Muscle of leg (tissue), 16 donors: ENCODE measurements at places on chromosomes 5 and 9.

DNA sequence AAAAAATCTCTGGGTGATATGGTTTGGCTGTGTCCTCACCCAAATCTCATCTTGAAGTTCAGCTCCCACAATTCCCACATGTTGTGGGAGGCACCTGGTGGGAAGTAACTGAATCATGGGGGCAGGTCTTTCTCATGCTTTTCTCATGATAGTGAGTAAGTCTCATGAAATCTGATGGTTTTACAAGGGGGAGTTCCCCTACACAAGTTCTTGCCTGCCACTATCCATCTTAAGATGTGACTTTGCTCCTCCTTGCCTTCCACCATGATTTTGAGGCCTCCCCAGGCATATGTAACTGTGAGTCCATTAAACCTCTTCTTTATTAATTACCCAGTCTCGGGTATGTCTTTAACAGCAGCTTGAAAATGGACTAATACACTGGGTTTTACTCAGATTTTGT, 513.9 kb downstream of the TLE4 start:
- no peak overlapping the region for H3K4me3 ChIP-seq
- no peaks in the 10 kb centered on the region for H3K27me3 ChIP-seq
- no peaks in the 10 kb centered on the region for H3K36me3 ChIP-seq
- no peaks in the 10 kb centered on the region for H3K4me1 ChIP-seq
- DNase-seq = no peak

- no peak overlapping the region for H3K4me3 ChIP-seq
- H3K27me3 ChIP-seq = no peaks in the 10 kb centered on the region
- peaks cover 20% of the 10 kb centered on the region for H3K36me3 ChIP-seq
- no peak for DNase-seq
- H3K4me1 ChIP-seq = no peaks in the 10 kb centered on the region
Observed at GRCh38 chr5:156359476-156359875, 32.5 kb downstream of the SGCD start.

DNA sequence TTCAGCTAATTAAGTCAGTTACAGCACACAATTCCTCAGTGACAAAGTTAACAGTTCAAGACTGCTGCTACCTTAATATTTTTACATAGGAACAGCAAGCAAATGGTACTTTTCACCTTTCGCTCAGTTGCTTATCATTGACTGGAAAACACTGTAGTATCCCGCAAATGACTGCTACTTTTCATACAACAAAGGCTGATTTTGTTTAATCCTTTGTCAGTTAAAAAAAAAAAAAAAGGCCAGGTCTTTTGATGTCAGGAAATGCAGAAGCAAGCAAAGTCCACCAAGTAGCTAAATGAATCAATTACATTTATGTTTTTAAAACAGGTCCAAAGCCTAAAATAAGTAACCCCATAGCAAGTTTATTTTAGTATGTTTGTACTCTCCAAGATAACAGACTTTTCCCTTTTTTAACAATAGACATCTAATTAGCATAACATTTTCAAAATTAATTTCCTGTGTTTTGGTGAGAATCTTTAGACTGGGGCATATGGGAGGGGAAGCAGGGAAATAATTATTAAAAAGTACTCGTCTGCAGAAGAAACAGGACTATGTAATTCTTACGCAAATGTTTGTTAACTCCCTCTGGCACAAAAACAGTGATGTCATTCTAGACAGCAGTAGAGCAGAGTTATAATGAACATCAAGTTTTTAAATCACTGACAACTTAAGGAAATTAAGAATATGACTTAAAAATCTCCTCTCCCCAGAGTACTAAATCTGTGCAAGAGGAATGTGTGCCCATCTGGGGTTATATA, 9.6 kb downstream of the PFDN1 start:
- peak overlapping the region; percentile 73 for H3K27ac ChIP-seq
- no peaks in the 10 kb centered on the region for H3K4me1 ChIP-seq
- no peak overlapping the region for H3K4me3 ChIP-seq

DNA sequence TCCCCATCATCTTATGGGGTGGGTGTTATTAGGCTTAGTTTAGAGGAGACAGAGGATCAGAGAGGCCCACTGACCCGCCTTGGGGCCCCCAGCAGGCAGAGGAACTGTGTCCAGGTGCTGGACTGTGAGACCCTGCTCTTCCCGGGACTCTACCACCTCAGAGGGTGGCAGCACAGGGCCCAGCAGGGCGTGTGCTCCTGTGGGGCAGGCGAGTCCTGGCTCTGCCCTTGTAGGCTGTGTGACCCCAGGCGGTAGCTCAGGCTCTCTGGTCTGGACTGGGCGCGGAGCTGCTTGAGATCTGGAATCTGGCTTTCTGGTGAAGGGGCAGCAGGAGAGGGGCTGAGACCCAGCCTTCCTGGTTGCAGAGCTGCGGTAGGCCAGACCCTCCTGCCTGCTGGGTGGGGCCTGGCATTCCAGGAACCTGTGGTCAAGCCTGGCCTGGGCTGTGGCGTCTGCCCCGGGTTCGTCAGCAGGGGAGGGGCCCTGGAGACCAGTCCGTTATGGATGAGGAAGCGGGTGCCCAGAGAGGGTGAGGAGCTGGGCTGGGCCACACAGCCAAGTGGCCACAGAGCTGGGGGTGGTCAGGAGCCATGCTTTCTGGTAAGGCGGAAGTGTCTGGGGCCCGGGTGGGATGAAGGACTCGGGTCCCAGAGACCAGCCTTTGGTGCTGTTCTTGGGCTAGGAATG, 46.5 kb downstream of the RXRA start:
- H3K4me3 ChIP-seq = no peak overlapping the region
- no peaks in the 10 kb centered on the region for H3K27me3 ChIP-seq

GRCh38 chr5:57319628-57320027, 145.8 kb downstream of the GPBP1 start:
- DNase-seq = no peak
- H3K4me3 ChIP-seq = no peak overlapping the region
- H3K36me3 ChIP-seq = no peaks in the 10 kb centered on the region

DNA sequence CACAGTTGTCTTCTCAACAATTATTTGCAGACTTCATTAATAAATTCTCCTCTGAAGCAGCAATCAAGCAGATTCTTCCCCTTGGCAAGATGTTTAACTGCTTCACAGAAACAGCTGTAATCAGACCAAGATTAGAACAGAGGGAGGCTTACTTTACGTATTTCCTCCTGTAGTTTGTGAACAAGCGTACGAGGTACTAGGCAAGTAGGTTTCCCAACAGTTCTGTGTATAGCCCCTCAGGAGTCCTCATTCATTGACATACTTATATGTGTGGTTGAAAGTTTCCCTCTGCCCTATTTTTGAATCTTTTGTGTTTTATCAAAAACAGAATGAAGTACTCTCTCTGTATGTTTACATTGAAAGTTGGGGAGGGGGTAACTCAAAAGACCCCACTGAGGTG, 128.0 kb downstream of the SPATA31D1 start:
- peak; percentile 31 for DNase-seq
- H3K4me1 ChIP-seq = peaks cover 15% of the 10 kb centered on the region
- H3K27me3 ChIP-seq = no peaks in the 10 kb centered on the region
- H3K36me3 ChIP-seq = no peaks in the 10 kb centered on the region
- H3K27ac ChIP-seq = peak overlapping the region; percentile 16

DNA sequence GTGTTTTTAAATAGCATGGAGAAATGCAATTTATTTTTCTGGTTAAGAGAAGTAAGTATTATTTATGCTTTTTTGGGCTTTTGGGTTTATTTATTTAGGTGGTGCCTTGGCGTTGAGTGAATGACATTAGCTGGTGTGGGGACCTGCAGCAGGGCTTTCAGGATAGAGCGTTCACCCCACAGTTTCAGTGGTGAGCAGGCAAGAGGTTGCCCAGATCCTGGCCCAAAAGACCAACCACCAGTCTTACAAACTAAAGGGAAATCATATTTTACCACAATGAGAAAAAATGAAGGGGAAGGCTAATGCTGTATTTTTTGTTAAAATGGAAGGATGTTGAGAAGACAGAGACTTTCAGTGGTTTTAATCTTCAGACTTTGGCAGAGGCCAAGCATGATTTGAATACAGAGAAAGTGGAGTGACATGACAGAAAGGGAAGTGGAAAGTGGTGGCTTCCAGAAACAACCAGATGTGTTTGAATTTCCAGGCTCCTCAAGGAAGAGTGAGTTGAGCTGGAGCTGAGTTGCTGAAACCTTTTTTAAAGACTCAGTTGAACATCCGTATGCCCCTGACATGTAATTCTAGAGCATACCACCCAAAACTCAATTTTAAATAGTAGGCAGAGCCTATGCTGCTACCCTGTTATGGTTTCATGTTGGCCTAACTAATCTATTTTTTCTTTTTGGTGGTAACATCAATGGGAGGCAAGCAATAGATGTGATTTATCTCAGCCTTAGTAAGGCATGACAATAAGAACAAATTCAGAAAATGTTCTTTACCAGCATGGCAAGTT, 94.8 kb downstream of the AOPEP start:
- H3K27ac ChIP-seq = no peak overlapping the region
- no peaks in the 10 kb centered on the region for H3K27me3 ChIP-seq
- peaks cover 8% of the 10 kb centered on the region for H3K36me3 ChIP-seq
- H3K4me1 ChIP-seq = peaks cover 27% of the 10 kb centered on the region
- DNase-seq = no peak

DNA sequence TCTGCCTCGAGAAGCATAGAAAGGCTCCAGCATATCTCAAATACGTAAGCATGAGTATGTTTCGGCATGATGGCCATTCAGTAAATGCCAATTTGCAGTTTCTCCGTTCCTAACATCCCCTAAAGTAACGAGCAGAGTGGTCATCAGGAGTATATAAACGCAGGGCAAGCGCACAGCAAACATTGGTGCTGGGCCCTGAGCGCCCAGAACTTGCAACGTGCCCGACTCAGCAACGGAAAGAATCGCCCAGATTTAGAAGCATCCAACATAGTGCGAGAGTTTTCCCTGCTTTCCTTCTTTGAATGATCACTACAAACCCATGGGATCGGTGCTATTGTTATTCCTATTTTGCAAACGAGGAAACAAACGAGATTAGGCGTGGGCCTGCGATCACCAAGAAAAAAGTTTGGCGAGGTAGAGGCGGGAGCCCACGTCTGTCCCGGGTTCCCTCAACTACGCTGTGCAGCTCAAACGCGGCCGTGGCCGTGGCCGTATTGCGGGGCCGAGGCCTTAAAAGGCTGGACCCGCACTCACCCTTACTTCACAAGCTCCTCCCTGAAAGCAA, 505 bp downstream of the RPS14 start:
- peaks cover 42% of the 10 kb centered on the region for H3K36me3 ChIP-seq
- H3K4me3 ChIP-seq = peak overlapping the region; percentile 98
- H3K27ac ChIP-seq = peak overlapping the region; percentile 98
- H3K4me1 ChIP-seq = peaks cover 15% of the 10 kb centered on the region
- DNase-seq = no peak
- H3K27me3 ChIP-seq = no peaks in the 10 kb centered on the region

GRCh38 chr9:110615498-110615897, 36.0 kb upstream of the SVEP1 start:
- no peaks in the 10 kb centered on the region for H3K36me3 ChIP-seq
- H3K27me3 ChIP-seq = no peaks in the 10 kb centered on the region
- DNase-seq = peak; percentile 59
- no peak overlapping the region for H3K4me3 ChIP-seq

DNA sequence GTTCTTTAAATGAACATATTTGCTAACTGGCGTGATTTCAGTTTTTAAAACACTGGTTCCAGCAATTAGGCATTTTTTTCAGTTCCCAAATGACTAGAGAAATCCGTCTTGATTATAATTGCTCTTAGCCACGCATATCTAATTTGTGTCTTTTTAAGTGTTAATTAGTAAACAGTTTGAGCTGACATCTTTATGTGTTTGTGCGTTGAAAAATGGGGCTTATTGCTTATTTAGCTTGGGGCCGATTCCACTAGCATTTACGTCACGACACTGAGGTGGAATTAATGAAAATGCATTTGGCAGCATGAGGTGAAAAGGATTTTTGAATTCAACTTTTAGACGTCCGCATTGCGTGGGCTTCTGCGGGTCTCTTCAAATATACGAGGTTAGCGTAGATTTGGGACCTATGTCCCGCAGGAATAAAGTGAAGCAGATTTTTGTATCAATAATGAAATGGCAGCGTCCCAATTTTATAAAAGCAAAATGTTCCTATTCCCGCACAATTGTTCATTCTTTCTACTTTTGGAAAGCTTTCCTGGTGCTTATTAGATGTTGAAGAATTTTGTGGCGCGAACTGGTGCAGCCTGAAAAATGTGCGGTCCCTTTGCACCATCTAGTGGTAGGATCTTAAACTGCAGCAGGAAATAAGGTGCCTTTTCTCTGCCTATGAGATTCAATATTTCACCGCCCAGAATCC, 122.7 kb upstream of the LMX1B start:
- H3K36me3 ChIP-seq = peaks cover 8% of the 10 kb centered on the region
- peaks cover 4% of the 10 kb centered on the region for H3K4me1 ChIP-seq
- peaks cover 3% of the 10 kb centered on the region for H3K27me3 ChIP-seq
- no peak overlapping the region for H3K4me3 ChIP-seq

DNA sequence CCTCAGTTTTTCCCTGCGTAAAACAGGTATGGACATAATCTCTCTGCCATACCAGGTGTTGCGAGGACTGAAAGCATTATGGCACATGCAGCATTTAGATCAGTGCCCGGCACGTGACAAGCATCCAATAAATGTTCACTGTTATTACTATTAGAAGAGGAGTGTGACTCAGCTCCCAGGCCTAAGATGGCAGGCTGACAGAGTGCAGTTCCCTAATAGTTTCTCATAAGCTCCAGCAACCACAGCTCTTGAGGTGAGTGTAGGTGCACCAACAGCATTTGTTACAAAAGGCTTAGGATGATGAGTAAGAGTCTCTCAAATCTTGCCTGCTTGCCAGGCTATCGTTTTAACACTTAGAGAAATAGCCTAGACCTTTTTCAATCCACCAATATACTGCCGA, 28.9 kb upstream of the GLIS3 start:
- no peak for DNase-seq
- H3K36me3 ChIP-seq = no peaks in the 10 kb centered on the region
- no peak overlapping the region for H3K27ac ChIP-seq
- no peaks in the 10 kb centered on the region for H3K4me1 ChIP-seq

- H3K4me1 ChIP-seq = no peaks in the 10 kb centered on the region
- DNase-seq = peak; percentile 89
- H3K27me3 ChIP-seq = no peaks in the 10 kb centered on the region
- H3K27ac ChIP-seq = peak overlapping the region; percentile 76
- no peak overlapping the region for H3K4me3 ChIP-seq
Observed at GRCh38 chr9:111056538-111056937, 18.3 kb upstream of the LPAR1 start.

GRCh38 chr5:13249854-13250253, 694.6 kb downstream of the DNAH5 start:
- no peak overlapping the region for H3K27ac ChIP-seq
- DNase-seq = no peak
- H3K4me1 ChIP-seq = no peaks in the 10 kb centered on the region
- H3K36me3 ChIP-seq = no peaks in the 10 kb centered on the region
- H3K27me3 ChIP-seq = no peaks in the 10 kb centered on the region

DNA sequence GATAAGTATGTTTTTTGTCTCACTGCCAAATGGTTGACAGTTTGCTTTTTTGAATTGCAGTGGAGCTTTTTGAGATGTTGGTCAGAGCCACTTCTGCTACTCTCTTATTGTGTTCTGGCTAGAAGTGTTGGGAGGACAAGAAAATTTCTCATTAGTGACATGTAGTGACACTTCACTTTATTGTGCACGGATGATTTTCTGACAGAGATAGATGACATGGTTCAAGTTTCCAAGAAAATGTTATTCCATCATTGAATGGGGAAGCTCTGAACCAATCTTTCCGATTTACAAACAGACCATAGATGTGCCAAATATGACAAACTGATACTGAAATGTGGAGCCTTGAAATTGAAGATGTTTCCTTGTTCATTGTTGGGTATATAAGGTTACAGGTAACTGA, 558.9 kb upstream of the WWC1 start:
- H3K27ac ChIP-seq = no peak overlapping the region
- no peaks in the 10 kb centered on the region for H3K36me3 ChIP-seq
- H3K27me3 ChIP-seq = no peaks in the 10 kb centered on the region
- no peak for DNase-seq
- no peaks in the 10 kb centered on the region for H3K4me1 ChIP-seq
